Activated CD4-positive, alpha-beta T cell treated with anti-CD3 and anti-CD28 coated beads, Interleukin-2, amount 10 ng/mL, durations not matched to agents 24 days and 14 days (primary cell): ENCODE measurements at places on chromosomes 7 and 10. TPM values are rescaled to one million over a fixed set of nuclear protein-coding genes. Genes with fewer than 3 reads are reported as not detected.

HOGA1 gene
- not detected in 2 replicates for total RNA-seq

OPN1SW gene
- not detected in 2 replicates for total RNA-seq

PIK3CG gene
- 28.1 and 29.2 TPM in 2 replicates for total RNA-seq

PALS2 gene
- total RNA-seq: 38.5 and 39.5 TPM in 2 replicates

ATOH7 gene
- not detected in 2 replicates for total RNA-seq

TRIM74 gene
- total RNA-seq: 0.33 and 2.1 TPM in 2 replicates

CYP26C1 gene
- 0.07 and 0.12 TPM in 2 replicates for total RNA-seq

TES gene
- 41.2 and 47.1 TPM in 2 replicates for total RNA-seq

HACD1 gene
- 1.1 and 1.2 TPM in 2 replicates for total RNA-seq

RHOBTB1 gene
- 0.69 TPM in 1 of 2 replicates, not detected in the other for total RNA-seq

SDK1 gene
- total RNA-seq: 0.14 and 0.16 TPM in 2 replicates

PPP1R17 gene
- total RNA-seq: not detected in 2 replicates

PDZD7 gene
- total RNA-seq: 0.38 and 0.93 TPM in 2 replicates

SPDYE9 gene
- not detected in 2 replicates for total RNA-seq

IFIT1B gene
- not detected in 2 replicates for total RNA-seq

ZNF804B gene
- total RNA-seq: not detected in 2 replicates

HTR7 gene
- total RNA-seq: not detected in 2 replicates

SH2D4B gene
- total RNA-seq: 0.19 and 0.23 TPM in 2 replicates

TAC1 gene
- total RNA-seq: 0.28 TPM in 1 of 2 replicates, not detected in the other

TRPV5 gene
- total RNA-seq: not detected in 2 replicates

BPGM gene
- 22.3 and 22.6 TPM in 2 replicates for total RNA-seq

CLEC5A gene
- not detected in 2 replicates for total RNA-seq

OPN4 gene
- not detected in 2 replicates for total RNA-seq

PGAM2 gene
- total RNA-seq: 0.42 TPM in 1 of 2 replicates, not detected in the other

ELN gene
- not detected in 2 replicates for total RNA-seq

SAMD9L gene
- total RNA-seq: 15.8 and 16.4 TPM in 2 replicates

IFIT1 gene
- total RNA-seq: 0.58 and 1.0 TPM in 2 replicates

CCNY gene
- 52.9 and 58.8 TPM in 2 replicates for total RNA-seq

GTF2IRD2 gene
- total RNA-seq: 4.0 and 5.6 TPM in 2 replicates

TMEM196 gene
- not detected in 2 replicates for total RNA-seq
